Type B pancreatic cell (in vitro differentiated cells): ENCODE measurements at places on chromosomes 5 and 9. TPM values are rescaled to one million over a fixed set of nuclear protein-coding genes. Genes with fewer than 3 reads are reported as not detected.

DNA sequence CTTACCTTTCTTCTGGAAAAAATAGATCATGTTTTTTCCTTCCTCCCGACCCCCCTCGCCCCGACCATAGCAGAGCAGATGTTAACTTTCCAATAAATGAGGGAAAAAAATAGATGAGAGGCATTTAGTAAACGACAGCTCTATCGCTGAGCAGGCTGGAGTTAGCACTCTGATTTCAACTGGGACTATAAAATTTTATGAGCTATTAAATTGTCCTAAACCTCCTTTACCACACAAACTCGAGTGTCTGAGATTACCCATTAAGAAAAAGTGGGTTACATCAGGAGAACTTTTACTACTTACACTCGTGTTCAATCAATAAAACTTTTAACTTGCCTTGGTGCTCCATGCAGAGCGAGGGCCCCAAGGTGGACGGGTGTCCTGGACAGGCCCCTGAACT lies 59.8 kb upstream of the RNU6ATAC start:
- DNase-seq: no peak

DNA sequence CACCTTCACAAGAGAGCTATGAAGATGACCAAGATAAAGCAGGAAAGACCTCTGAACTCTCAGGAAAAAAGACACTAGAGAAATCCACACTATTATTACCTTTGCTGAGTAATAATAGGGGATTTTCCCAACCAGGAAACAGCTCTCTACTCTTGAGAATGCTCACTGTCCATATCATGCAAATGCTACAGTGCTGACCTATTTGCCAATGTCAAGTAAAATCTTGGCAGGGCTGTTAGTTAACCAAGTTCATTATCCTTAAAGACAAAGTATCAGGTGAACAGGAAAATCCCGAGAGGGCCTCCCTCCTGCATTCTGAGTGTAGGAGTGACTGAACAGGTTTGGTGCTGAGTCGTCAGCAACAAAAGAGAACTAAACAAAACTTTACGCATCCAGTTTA lies 306.6 kb downstream of the ACTL7B start:
- no peak for DNase-seq

The SLC36A3 gene
- not detected in 2 replicates for total RNA-seq

GRCh38 chr5:91016954-91017700 lies 366.0 kb downstream of the ARRDC3 start:
- DNase-seq: no peak

DNA sequence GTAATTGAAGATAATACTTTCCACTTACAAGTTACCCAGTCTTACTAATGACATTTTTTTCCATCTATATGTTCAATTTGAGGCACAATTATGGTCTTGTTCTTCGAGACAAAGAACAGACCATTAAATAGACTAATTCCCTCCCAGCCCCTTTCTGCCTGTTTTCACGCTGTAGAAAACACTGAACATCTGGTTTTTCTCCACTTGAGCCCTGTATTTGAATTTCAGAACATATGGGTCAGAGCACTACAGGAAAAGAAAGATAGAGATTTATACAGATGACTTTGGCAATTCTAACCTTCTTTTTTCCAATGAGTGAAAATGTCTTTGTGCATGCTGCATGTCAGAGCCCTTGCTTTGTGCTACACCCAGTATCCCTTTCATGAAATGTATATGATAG lies 506.9 kb downstream of the LRRC70 start:
- DNase-seq: no peak

- DNase-seq: no peak
Observed at GRCh38 chr9:135908093-135908753, 877 bp upstream of the CAMSAP1 start.

The IL9 gene
- total RNA-seq: not detected in 2 replicates

The FBN2 gene
- 62.5 and 186 TPM in 2 replicates for total RNA-seq

The ADAMTS12 gene
- total RNA-seq: 1.5 and 32.1 TPM in 2 replicates

GRCh38 chr5:76469656-76470290 lies 66.7 kb downstream of the IQGAP2 start:
- DNase-seq: no peak

DNA sequence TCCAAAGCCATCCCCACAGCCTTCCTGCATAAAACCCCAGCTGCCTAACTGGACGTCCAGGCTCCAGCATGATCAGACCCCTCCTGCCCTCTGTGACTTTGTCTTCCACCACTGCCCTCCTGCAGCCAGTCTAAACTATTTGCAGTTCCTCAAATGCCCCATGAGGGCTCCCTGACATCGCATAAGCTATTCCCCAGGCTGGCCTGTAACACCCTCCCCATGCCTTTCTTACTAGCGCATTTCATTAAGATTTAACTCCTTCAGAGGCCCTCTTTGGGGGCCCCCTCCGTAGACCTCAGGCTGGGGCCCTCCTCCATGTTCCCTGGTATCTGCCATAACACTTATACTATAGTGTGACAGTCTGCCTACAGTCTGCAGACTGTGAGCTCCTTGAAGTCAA lies 15.5 kb upstream of the SMIM23 start:
- no peak for DNase-seq

The SEC61B gene
- total RNA-seq: 133 and 137 TPM in 2 replicates

- no peak for DNase-seq
Observed at GRCh38 chr5:142145106-142145900, 36.7 kb downstream of the NDFIP1 start.

DNA sequence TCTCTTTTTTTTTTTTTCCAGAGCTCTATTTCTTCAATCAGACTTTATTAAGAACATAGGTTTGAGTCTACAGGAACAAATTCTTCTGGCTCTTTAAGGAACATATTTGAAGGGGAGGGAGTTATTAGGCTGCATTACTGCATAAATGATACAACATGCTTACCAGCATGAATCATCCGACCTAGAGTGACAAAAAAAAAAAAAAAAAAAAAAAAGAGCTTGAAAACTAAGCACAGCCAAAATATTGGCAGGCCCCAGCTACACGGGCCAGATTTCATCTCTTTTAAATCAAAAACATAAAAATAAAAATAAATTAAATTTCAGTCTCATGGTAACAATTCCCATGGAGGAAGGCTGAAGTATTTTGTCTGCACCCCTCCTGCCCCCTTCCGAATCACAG lies 26.3 kb downstream of the MSX2 start:
- no peak for DNase-seq

GRCh38 chr9:133341369-133342068 lies 5.5 kb upstream of the SURF6 start:
- DNase-seq: no peak

GRCh38 chr9:33468797-33469621 lies 4.7 kb downstream of the NOL6 start:
- no peak for DNase-seq

GRCh38 chr5:24167806-24168205 lies 477.0 kb downstream of the CDH10 start:
- no peak for DNase-seq

DNA sequence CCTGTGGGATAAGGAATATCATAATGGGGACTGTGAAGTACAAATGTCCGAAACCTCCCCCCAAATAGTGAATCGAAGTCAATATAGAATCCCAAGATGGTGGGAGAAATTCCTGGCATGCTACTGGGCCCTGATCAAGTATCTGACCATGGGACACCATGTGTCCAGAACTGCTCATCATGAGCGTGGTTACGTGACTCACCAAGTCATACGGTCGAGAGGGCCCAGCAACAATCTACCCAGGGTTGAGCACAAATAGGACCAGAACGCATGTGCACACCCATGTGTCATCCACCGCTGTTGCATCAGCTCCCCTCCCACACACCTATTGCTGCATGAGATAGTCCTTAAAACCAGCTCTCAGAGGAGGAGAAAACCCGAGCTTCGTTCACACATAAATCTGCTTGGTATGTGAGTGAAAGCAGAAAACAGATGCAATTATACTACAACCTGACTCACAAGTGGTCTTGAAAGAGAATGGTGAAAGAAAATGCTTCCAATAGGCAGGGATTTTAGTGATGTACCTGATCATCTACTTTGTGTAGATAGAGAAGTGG lies 353.2 kb downstream of the CWC27 start:
- DNase-seq: no peak

GRCh38 chr5:80540691-80541090 lies 29.4 kb downstream of the ANKRD34B start:
- DNase-seq: no peak
